Activated B cell treated with CpG ODN at 0.5 μM for 24 hours (primary cell): ENCODE measurements at places on chromosomes 1 and 21.

- DNase-seq, result no peak
These were observed 35.0 kb downstream of the PARP1 start for GRCh38 chr1:226372885-226373284.

DNA sequence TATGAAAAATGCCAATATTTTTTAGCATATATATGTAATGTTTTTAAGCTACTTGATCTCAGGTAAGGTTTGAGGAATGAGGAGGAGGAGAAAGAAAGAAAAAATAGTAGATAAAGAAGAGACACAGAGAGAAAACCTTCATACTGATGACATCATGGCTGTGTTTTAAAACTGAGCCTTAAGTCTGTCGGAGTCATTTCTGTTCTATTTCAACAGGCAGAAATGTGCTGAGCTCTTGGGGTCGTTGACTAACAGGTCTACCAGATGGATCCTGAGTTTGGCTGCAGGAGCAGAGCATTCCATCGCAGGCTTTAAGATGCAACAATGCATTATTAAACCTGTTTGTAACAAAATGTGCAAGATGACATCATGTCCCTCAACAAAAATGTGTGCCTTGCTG, 356.0 kb downstream of the TGFB2 start:
- no peak for DNase-seq

DNA sequence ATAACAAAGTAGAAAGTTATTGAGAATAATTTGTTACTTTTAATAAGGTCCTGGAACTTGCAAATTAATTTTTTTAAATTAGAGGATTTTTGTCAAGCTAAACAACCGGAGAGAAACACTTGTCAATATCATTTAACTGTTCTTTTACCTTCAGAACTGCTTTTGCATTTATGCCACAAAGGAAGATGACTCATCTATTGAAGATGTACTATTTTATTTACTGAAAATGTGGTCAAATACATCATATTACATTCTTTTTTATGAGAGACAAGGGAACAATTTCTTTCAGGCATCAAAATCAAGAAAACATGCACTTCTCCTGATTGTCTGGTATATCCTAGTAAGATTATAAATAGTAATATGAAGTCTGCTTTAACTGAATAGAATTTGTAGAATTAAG, 558.2 kb upstream of the PRMT6 start:
- no peak for DNase-seq

DNA sequence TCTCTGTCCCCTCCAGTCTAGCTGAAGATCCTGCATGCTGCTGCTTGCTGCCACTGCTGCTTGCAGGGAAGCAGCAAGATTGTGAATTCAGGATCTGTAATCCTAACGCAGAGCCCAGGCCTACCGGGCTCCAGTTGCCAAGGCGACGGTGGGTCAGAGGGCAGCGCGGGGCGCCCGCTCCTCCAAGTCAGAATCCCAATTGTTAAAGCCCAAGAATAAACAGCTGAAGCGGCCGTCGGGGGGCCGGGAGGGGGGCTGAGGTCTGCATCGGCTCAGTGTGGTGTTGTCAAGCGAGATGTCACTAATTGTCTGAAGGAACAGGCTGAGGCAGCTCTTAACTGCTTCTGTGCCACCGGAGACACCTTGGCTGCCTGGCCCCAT, 36.8 kb downstream of the AHDC1 start:
- DNase-seq, result no peak

- no peak for DNase-seq
These were observed 76.0 kb downstream of the NRIP1 start for GRCh38 chr21:14988760-14989159.

- DNase-seq, result no peak
These were observed 84.1 kb downstream of the LYPLAL1 start for GRCh38 chr1:219257751-219258150.

GRCh38 chr1:233326811-233327650, 493 bp upstream of the MAP3K21 start:
- DNase-seq, result peak; percentile 93

GRCh38 chr1:192966073-192966472, 93.1 kb downstream of the UCHL5 start:
- no peak for DNase-seq

GRCh38 chr1:202200112-202200548, 6.5 kb downstream of the LGR6 start:
- no peak for DNase-seq

DNA sequence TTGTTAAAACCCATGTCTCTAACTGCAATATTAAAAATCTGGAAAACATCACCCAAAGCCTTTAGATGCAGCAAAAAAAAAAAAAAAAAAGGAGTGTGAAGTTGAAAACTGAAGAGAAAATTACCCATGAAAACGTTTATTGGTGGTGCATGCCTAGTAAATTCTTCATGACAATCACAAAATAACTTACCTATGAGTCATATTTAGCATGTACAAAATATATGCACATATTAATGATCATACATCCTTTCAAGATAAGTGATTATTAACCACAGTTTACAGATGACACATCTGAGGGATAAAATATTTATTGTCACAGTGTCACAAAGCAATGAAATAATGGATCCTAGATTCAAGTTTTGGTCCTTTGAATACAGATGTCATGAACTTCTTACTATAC, 505.2 kb upstream of the NR5A2 start:
- DNase-seq, result no peak

GRCh38 chr1:229271448-229272159, 693 bp downstream of the RAB4A start:
- no peak for DNase-seq
